Stimulated activated CD8-positive, alpha-beta memory T cell treated with anti-CD3 and anti-CD28 coated beads, Interleukin-12 subunit alpha, Interleukin-12 subunit beta, amount 100 ng/mL, for 1 hour (primary cell): ENCODE measurements at places on chromosomes 12 and 14.

GRCh38 chr12:118981285-118982211 lies at the start of gene SRRM4:
Gene SRRM4, plus strand, starts transcription at chr12:118981541. Its CDS starts 342 bp downstream, at chr12:118981883.
- DNase-seq: no peak

- DNase-seq: no peak
These were observed 202.2 kb downstream of the MON2 start for GRCh38 chr12:62668782-62669181.

GRCh38 chr12:63078906-63079305 lies 72.1 kb downstream of the AVPR1A start:
- no peak for DNase-seq

DNA sequence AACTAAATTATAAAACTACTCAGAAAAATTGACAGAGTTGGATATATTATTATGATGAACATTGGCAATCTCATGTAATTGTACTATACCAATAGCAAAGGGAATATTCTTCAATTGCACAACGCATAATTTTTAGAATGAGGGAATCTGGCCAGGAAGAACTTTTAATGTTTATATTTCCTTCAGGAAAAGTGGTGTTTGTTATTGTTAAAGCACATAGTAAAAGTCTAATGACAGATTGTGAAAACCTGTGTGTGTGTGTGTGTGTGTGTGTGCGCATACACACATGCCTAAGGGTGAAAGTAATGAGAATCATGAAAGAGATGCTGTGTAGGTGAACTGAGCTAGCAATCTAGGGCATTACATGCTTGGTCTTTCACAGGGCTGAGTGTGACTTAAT lies 877.7 kb downstream of the SLC6A15 start:
- DNase-seq: no peak

- no peak for DNase-seq
These were observed 4.0 kb downstream of the KRT5 start for GRCh38 chr12:52515927-52516831.

DNA sequence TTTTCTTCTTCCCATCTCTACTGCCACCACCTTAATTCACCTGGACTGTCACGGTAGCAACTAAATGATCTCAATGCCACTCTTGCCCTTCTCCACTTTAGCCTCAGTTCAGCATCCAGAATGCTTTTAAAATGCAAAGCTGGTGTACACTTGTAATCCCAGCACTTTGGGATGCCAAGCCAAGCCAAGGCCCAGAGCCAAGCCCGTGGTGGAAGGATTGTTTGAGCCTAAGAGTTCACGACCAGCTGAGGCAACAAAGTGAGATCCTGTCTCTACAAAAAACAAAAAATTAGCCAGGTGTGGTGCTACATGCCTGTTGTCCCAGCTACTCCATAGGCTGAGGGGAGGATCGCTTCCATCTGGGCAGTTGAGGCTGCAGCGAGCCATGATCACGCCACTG lies 5.9 kb downstream of the CIPC start:
- no peak for DNase-seq

- no peak for DNase-seq
These were observed 8.4 kb upstream of the NR4A1 start for GRCh38 chr12:52042706-52043385.

GRCh38 chr14:76153919-76154318 lies 2.2 kb downstream of the GPATCH2L start:
- DNase-seq: no peak

DNA sequence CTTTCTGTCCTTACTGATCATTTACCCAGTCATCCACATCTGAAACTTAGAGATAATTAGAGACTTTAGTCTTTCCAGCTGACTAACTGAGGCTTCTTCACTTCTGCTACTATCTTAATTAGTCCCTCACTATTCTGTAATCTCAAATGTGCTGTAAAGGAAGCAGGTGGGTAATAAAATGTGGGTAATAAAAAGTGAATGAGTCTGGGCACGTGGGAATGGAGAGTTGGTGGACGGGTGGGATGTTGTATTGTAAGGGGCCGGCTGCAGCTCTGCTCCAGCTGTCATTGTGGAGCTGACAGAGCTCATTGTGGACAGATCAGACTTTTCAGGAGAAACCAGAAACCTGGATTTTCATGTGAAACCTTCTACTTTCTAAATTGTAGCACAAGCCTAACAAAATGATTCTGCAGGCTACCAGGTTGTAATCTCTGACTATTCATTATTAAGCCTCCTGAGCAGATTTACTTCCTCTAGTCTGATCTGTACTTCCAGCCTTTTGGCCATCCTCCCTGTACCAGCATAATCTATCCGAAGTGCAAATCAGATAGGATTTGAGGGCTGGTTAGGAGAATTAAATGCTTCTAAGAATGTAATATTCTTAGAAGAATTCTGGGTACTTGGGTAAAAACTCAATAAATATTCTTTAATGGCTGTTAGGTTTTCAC lies 42.0 kb upstream of the BMAL2 start:
- no peak for DNase-seq

GRCh38 chr12:54386403-54387113 lies 2.0 kb upstream of the ZNF385A start:
- no peak for DNase-seq

DNA sequence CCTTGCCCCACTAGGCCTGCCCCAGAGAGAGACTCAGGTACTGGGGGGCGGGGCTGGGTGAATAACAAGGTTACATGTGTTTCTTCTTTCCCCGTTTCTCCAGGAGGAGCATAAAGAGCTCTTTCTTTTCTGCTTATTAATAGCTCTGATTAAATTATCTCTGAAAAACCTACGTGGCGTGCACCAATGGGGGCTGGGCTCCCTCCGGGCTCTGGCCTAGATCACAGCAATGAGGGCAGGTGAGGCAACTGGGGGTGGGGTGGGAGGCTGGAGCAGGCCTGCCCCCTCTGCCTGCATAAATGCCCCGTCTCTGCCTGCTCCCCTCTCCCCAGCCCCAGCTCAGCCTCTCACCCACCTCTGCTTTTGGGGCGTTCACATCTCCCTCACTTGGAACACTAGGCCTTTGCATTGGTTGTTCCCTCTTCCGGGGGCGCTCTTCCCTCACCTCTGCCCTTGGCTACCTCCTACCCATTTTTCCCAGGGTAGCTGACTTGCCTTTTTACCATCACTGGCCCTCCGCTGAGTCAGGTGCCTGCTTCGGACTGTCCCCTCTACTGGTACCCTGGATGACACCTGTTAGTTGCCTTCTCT lies 4.1 kb upstream of the FAM222A start:
- DNase-seq: no peak

- DNase-seq: no peak
These were observed 118.8 kb downstream of the SCARB1 start for GRCh38 chr12:124744659-124745464.

GRCh38 chr14:52836063-52836462 lies 44.7 kb upstream of the GNPNAT1 start:
- no peak for DNase-seq

- DNase-seq: no peak
These were observed 4.2 kb upstream of the KRT5 start for GRCh38 chr12:52524241-52524897.

- DNase-seq: no peak
These were observed 53.6 kb downstream of the R3HDM2 start for GRCh38 chr12:57377103-57377840.

DNA sequence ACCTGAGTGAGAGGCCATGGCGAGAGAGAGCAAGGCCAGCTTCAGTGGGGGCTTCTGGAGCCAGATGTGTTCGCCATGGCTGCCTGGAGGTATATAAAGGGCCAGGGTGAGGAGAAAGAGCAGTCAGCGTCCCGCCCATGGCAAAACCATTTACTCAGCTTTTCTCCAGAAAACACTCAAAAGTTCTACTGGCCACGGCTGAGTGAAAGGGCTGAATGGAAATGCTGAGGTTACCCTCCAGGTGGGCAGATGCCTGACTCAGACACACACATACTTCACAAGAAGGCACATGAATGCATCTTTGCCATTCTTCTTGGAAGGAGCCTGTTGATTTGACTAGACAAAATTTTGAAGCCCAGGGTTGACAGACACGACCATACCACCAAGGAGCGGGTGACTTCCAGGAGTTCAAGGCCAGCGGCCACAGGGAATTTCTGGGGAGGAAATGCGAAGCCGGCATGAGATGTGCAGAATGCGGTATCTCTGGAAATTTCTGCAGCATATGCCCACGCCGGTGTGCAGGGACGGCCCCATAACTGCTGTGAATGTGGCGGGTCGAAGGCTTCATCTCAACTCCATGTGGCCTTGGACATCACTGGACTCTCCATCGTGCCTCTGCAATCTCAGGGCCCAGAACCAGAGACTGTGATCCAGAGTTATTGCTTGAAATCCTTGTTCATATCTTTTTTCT lies at the start of gene IL31:
IL31 (minus strand) TSS at position 67 of the 691 bp plus-strand sequence; CDS start at position 18, 49 bp downstream.
- DNase-seq: no peak

DNA sequence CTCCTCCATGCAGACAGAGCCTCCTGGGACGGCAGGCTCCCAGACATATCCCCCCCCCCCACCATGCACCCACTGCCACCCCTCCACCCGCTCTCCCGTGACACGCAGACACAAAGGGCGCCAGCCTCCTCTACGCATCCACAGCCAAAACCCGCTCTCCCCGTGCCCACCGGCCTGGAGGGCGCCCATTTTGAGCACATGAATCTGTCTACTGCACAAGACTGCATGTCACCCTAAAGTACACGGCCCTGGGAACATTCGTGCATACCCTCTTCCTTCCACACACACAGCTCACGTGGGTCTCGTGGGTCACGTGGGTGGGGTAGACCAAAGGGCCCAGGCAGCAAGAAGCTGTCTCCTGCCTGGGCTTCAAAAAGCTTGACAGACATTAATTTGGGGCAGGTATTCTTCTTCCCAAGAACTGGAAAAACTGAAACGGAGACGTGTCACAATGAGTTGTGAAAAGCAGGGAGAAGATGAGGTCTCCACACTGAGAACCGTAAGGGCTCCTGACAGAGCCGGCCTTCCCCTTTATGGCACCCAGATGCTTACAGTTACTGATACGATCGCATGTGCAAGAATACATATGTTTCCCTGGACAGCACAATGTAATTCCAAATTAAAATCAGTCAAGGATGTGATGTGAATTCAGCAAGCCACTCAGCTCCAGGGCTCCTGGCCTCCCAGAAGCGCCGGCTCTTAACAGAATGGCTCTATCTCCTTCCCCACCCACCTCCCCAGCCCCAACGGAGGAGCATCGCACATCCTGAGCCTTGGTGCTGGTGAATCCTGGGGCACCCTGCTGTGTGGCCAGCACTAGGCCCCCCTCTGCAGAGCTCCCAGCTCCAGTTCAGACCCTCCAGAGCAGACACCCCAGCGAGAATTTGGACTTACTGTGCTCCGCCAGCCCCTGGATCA lies 1.9 kb downstream of the TGFB3 start:
- no peak for DNase-seq

DNA sequence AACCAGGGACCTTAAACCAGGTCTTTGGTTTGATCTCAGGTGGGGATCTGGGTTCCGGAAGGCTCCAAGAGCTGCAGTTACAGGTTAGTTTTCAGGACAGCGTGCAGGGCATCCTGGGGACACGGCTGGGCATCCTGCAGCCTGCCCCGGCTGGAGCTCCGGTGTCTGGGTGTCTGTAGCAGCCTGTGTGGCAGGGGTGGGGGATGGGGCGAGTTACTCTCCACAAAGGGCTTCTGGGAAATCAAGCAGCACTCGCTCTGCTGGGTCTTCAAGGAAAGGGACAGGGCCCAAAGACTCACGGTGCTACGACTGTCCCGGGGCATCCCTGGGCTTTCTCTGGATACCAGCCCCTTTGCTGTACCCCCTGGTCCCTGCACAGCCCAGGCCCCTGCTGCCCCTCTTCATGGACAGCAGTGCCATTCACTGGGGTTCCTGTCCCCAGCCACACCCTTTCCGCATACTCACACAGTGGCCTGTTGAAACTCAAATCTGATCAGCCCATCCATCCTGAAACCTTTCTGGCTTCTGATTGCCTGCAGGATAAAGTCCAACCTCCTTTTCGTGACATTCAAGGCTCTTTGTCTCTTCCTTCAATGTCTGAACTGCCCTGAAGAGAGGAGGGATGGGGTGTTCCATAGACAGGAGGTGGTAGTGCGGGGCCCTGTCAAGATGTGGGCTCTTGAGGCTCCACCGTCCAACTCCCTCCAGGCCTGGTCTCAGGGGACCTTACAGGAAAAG lies 22.2 kb upstream of the PPP1R13B start:
- DNase-seq: no peak

DNA sequence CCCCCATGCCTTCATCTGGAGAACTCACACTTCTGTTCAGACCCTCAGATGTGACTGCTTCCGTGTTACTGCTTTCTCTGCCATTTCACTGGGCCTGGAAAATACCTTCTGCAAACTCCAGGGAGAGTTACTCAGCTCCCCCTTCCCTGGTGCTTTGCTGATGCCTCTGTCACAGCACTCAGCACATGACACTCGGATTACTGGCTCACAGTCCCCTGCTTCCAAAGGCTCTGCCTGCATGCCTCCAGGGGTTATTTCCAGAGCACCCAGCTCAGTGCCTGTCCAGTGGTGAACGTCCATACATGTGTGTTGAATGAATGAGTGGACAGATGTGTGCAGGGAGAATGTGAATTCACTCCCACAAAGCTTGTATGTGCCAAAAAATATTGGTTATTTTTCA lies 237.2 kb upstream of the FKBP4 start:
- no peak for DNase-seq

- no peak for DNase-seq
These were observed 126.7 kb upstream of the PTPRQ start for GRCh38 chr12:80317307-80317706.

DNA sequence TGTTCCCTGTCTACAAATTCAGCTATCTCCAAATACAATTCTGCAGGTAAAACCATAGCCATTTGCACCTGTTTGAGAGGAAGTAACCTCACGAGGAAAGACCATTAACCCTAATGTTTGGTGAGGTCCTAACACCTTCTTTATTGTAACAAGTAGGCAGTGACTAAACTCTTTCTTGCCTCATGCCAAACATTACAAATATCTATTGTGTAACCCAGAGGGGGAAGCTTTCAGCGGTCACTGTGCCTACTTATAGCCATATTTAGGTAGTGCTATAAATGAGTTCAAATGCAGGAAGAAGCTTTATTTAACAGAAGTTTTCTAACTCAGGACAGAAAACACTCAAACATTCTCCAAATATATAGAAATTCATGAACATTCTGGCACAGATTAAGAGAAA lies 252.7 kb downstream of the LRFN5 start:
- DNase-seq: no peak

- DNase-seq: no peak
These were observed 278.7 kb downstream of the ITPR2 start for GRCh38 chr12:26554332-26554731.

- no peak for DNase-seq
These were observed 1.4 kb downstream of the TMTC2 start for GRCh38 chr12:82688035-82688501.

GRCh38 chr14:52352569-52352968 lies 38.5 kb downstream of the PTGER2 start:
- DNase-seq: no peak

DNA sequence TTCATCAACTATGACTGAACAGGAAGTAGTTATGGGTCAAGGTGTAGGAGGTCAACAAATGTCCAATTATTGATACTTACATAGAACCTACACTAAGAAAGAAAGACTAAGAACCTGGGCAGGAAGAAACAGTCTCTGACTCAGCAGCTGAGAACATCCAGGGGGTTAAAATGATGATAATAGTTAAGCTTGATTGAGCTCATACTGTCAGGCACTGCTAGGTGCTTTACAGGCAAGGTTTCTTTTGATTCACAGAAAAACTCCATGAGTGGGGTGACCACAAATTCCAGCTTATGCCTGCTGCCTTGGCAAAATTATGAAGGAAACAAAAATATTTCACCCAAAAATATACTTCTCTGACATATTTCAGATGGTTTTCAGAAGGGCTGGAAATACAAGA lies 75.0 kb downstream of the ACADS start:
- DNase-seq: no peak
